Fibroblast of lung (primary cell): ENCODE measurements at places on chromosomes 6 and 20. TPM values are rescaled to one million over a fixed set of nuclear protein-coding genes. Genes with fewer than 3 reads are reported as not detected.

GRCh38 chr6:11172501-11173327, 59.8 kb downstream of the NEDD9 start:
- no peak overlapping the region for H3K4me3 ChIP-seq
- H3K4me1 ChIP-seq: no peaks in the 10 kb centered on the region
- DNase-seq: peak; percentile 28
- H3K36me3 ChIP-seq: no peaks in the 10 kb centered on the region
- no peak overlapping the region for H3K27ac ChIP-seq

DNA sequence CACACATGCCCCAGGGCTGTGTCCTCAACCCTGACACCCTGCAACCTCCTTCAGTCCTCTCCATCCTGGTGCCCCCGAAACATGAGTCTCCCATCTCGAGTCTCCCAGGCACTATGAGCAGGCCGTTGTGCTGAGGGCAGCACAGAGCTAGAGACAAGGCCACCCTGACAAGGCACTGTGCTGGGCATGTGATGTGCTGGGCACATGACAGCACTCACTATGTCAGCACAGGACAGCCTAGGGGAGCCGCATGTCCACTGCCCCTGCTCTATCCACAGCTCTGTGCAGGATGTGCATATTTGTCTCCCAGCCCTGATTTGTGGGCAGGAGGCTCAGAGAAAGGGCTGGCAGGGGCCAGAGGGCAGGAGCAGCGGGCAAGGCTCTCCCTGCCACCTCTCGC, 362.1 kb upstream of the AGPAT4 start:
- peaks cover 3% of the 10 kb centered on the region for H3K4me1 ChIP-seq
- H3K4me3 ChIP-seq: no peak overlapping the region
- H3K36me3 ChIP-seq: no peaks in the 10 kb centered on the region
- H3K27me3 ChIP-seq: no peaks in the 10 kb centered on the region
- H3K27ac ChIP-seq: no peak overlapping the region
- DNase-seq: no peak

DNA sequence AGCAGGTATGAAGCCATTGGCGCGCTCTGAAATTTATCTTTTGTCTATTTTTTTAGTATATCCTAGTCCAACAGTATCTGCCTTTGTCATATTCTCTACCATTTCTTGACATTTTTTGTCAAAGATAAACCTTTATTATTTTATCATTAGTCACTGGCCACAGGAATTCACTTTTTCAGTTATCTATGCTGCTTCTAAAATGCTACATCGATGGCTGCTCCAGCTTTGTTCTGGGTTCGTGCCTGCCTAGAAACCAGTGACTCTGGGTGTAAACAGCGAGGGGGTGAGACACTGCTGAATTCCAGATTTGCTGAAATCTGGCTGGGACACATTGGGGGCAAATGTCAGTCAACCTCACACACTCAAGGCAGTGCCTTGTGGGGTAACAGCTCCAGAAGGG, 193.4 kb downstream of the CDC5L start:
- H3K27me3 ChIP-seq: peaks cover 2% of the 10 kb centered on the region
- no peak overlapping the region for H3K27ac ChIP-seq
- H3K36me3 ChIP-seq: no peaks in the 10 kb centered on the region
- peaks cover 7% of the 10 kb centered on the region for H3K4me1 ChIP-seq
- no peak overlapping the region for H3K4me3 ChIP-seq

DNA sequence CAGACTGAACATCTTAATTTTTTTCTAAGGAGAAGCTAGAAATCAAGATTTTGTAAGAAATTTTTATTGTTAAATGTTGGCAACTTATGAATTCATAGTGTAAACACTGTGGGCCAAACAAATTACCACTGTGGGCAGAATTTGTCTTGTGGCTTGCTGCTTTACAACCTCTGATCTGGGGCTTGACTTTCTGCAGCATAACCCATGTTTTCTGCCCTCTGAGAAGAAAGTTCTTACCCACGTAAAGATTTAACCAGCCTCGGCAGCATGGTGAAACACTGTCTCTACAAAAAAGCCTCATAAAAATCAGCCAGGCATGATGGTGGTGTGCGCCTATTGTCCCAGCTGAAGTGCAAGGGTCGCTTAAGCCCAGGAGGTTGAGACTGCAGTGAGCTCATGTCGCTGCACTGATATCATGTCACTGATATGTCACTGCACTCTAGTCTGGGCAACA, 12.9 kb downstream of the ITCH start:
- H3K27me3 ChIP-seq: no peaks in the 10 kb centered on the region
- H3K27ac ChIP-seq: no peak overlapping the region
- no peak for DNase-seq
- H3K36me3 ChIP-seq: peaks cover 6% of the 10 kb centered on the region
- H3K4me1 ChIP-seq: no peaks in the 10 kb centered on the region

DNA sequence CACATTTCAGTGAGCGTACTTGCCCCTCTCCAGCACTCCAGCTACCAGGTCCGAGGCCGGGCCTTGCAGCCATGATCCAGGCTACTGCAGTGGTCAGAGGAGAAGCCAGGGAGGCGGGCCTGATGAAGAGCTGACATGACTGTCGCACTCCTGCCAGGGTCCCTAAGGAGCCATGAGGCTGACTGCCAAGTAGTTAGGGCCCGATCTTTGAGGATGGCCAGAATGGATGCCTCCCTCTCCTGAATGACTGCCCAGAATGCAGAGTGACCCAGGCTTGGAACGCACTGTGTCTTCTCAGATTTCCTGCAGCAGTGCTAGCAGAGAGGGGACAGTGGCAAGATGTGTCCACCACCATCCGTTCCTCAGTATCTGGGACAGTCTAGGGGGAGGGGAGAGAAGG, 24.7 kb upstream of the LRFN2 start:
- H3K27me3 ChIP-seq: no peaks in the 10 kb centered on the region
- no peaks in the 10 kb centered on the region for H3K4me1 ChIP-seq
- no peak for DNase-seq
- no peaks in the 10 kb centered on the region for H3K36me3 ChIP-seq

DXO gene
- polyA plus RNA-seq: 9.1 and 11.8 TPM in 2 replicates

- H3K36me3 ChIP-seq: no peaks in the 10 kb centered on the region
- H3K4me1 ChIP-seq: no peaks in the 10 kb centered on the region
- H3K4me3 ChIP-seq: no peak overlapping the region
- peak; percentile 48 for DNase-seq
These were observed 188.3 kb upstream of the ZFP64 start for GRCh38 chr20:52379723-52380336.

GRCh38 chr6:25446830-25447569, 167.8 kb downstream of the CARMIL1 start:
- H3K4me1 ChIP-seq: no peaks in the 10 kb centered on the region
- H3K27ac ChIP-seq: no peak overlapping the region
- no peak overlapping the region for H3K4me3 ChIP-seq

DNA sequence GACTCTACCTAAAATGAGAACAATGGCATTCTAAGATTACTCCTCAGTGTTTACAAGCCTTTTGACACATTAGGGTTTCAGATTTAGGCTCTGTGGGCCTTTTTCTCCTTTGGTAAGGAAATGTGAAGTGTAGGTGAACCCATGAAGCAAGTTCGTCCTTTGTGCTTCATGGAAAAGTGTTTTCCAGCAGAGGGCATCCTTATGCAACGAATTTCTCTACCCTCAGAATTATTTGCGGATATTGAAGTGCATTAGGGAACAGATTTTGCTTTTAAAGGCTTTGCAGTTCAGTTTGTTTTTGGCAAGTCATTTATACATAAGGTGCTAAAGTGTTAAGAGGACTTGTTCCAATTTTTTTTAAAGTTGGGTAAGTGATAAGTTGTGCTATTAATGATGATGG, 55.7 kb upstream of the FERMT1 start:
- H3K4me3 ChIP-seq: no peak overlapping the region
- H3K27me3 ChIP-seq: no peaks in the 10 kb centered on the region
- no peaks in the 10 kb centered on the region for H3K36me3 ChIP-seq
- peak; percentile 66 for DNase-seq
- H3K27ac ChIP-seq: no peak overlapping the region
- no peaks in the 10 kb centered on the region for H3K4me1 ChIP-seq

HLA-DQB2 gene
- not detected in 2 replicates for polyA plus RNA-seq

- H3K27me3 ChIP-seq: no peaks in the 10 kb centered on the region
- H3K4me3 ChIP-seq: peak overlapping the region; percentile 87
- no peaks in the 10 kb centered on the region for H3K36me3 ChIP-seq
- H3K4me1 ChIP-seq: peaks cover 3% of the 10 kb centered on the region
- H3K27ac ChIP-seq: peak overlapping the region; percentile 89
- DNase-seq: peak; percentile 73
These were observed 816 bp upstream of the MAN1A1 start for GRCh38 chr6:119350202-119350951.

SLC17A1 gene
- polyA plus RNA-seq: not detected in 2 replicates

GRCh38 chr6:39295611-39296011, 18.6 kb downstream of the KCNK17 start:
- peak; percentile 30 for DNase-seq
- no peak overlapping the region for H3K4me3 ChIP-seq
- H3K27ac ChIP-seq: no peak overlapping the region

- DNase-seq: no peak
- no peaks in the 10 kb centered on the region for H3K4me1 ChIP-seq
- H3K4me3 ChIP-seq: peak overlapping the region; percentile 79
- H3K36me3 ChIP-seq: no peaks in the 10 kb centered on the region
These were observed 21.6 kb upstream of the POM121L2 start for GRCh38 chr6:27333642-27334040.

- H3K4me1 ChIP-seq: no peaks in the 10 kb centered on the region
- H3K27me3 ChIP-seq: no peaks in the 10 kb centered on the region
- no peak for DNase-seq
- H3K27ac ChIP-seq: no peak overlapping the region
These were observed 15.0 kb downstream of the GABBR1 start for GRCh38 chr6:29617782-29618554.

DNA sequence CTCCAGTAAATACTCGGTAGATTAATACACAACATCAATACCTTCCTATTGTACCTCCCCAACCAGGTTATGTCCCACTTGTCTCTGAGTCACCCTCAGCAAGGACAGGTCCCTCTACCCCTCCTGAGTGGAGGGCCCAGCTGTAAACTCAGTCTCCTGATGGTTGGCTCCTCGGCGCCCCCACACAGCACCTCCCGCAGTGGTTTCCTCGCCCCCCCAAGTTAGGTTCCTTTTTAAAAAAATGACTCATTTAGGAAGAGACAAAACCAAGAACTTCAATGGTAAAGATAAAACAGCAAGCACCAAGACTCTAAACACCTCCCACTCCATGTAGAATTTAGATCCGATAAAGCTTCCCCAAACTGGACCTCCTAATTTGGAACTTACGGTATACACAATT, 83.5 kb downstream of the TRERF1 start:
- H3K4me3 ChIP-seq: no peak overlapping the region
- no peak overlapping the region for H3K27ac ChIP-seq
- no peak for DNase-seq
- peaks cover 8% of the 10 kb centered on the region for H3K4me1 ChIP-seq
- no peaks in the 10 kb centered on the region for H3K36me3 ChIP-seq

- no peak overlapping the region for H3K4me3 ChIP-seq
- no peak overlapping the region for H3K27ac ChIP-seq
- peaks cover 1% of the 10 kb centered on the region for H3K36me3 ChIP-seq
- H3K27me3 ChIP-seq: no peaks in the 10 kb centered on the region
- no peak for DNase-seq
These were observed 18.4 kb upstream of the RAMACL start for GRCh38 chr6:166604911-166605310.

IL20RA gene
- polyA plus RNA-seq: 0.10 and 0.43 TPM in 2 replicates

FLRT3 gene
- 2.9 and 10.8 TPM in 2 replicates for polyA plus RNA-seq

DNA sequence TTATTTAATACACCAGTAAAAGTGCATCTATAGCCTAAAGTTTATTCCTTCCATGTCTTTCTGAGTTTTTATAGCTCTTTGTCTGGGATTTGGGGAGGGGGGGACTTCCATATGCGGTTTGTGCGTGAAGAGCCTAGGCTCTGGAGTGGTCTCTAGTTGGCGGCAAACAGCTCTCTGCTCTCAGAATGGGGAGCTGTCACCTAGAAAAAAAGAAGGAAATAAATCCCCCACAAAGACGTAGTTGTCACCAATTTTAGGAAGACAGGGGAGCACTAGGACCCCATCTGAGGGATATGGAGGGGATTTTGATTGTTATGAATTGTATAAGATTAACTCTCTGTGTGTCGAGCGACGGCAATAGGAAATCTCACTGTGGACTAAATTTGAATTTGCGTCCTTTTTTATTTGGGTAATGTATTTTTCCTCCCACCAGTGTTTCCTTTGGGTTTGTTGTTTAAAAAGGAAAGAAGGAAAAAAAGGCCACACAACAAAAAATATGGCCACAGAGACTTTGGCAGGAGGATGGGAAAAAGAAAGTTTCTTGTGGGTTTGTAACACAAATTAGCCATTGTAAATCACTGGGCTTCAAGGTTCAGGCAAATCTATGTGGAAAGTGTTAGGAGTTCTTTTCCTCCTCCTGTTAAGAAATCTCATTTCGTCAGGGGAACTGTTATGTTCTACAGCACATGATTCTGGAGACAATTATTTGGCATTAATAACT, 7.4 kb downstream of the POU3F2 start:
- no peak overlapping the region for H3K27ac ChIP-seq
- no peak overlapping the region for H3K4me3 ChIP-seq
- no peaks in the 10 kb centered on the region for H3K4me1 ChIP-seq
- no peaks in the 10 kb centered on the region for H3K36me3 ChIP-seq
- DNase-seq: no peak
